ENCODE measurements at places on chromosomes 12 and 14.

GRCh38 chr12:97075934-97076630 lies 169.0 kb downstream of the NEDD1 start:
- DNase-seq: no peak

- no peak for DNase-seq
These were observed 5.7 kb downstream of the OTUB2 start for GRCh38 chr14:94031883-94032279.

GRCh38 chr12:122862110-122862634 lies 26.9 kb downstream of the HIP1R start:
- no peak for DNase-seq

DNA sequence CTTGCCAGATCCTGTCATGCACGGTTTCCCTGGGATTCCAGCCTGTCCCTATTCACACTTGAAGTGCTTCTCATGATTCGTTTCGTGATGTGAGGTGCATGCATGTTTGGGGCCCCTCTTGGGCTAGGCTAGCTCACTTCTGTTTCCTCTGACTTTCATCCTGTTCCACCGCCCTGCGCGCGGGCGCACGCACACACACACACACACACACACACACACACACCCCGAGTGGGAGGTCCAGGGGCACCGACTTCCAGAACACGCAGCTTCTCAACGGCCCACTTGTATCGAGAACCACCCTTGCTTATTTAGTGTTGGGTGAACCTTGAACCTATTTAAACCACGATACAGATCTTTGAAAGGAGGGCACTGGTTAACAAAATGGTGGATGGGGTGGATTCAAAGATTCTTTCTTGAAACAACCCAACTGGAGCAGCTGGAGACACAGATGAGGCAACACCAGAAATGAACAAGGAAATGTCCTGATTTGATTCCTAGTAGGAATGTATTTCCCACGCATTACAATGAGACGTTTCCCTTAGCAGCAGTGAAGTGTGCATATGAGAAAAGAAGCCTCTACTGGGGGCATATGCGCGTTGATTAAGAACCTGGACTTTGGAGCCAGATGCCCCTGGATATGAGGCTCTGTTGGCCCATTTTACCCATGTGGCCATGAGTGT lies 16.3 kb downstream of the ELK3 start:
- DNase-seq: no peak

DNA sequence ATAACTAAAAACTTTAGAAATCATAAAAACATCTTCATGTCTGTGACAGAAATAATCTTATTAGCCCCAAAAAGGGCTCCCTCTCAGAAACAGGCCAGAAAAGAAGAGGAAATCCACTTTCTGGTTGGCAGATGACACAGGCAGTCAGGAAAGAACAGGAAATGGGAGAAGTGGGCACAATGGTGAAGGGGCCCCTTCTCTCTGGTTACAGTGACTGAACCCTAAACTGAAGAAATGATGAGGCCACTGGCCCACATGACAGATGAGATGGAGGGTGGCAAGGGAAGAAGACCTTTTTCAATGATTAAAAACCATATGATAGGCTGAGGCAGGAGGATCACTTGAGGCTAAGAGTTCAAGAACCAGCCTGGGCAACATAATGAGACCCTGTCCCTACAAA lies 21.1 kb downstream of the TCTN1 start:
- DNase-seq: no peak

DNA sequence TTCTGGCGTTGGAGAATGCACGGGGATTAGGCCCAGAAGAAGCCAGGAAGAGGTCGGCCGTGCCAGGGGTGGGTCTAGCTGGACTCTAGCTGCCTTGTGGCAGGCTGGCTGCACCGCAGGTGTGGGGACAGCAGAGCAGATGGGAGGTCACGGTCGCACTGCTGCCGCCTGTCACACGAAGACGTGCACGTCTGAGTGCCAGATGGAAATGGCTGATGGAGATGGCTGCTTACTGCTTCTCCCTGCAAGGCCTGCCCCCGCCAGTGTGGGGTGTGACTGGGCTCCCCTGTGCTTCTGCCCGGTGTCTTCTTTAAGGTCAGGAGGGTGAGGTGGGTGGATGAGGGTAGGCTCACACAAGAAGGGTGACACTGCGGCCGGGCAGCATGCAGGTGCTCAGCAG lies 79.0 kb downstream of the MOK start:
- DNase-seq: no peak

DNA sequence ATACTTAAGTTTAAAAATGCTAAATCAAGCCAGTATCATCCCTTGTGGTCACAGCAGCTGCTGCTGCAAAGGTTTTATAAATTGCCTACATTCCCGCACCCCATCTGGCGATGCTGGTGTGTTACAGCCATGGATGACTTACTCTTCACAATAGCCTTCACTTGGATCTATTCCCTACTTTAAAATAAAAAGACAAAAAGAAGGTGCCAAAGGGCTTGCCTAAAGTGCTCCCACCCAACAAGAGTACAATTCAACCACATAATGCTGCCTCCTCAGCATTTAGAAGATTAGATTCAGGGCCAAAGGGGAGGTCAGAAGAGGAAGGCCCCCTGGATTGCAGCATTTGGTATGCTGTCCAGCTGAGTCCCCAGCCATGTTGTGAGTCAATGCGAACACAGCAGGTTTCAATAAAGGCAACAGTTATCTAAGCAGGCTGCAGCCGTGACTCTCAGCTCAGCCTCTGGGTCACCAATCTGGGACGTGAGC lies 176.1 kb downstream of the DAD1 start:
- no peak for DNase-seq

DNA sequence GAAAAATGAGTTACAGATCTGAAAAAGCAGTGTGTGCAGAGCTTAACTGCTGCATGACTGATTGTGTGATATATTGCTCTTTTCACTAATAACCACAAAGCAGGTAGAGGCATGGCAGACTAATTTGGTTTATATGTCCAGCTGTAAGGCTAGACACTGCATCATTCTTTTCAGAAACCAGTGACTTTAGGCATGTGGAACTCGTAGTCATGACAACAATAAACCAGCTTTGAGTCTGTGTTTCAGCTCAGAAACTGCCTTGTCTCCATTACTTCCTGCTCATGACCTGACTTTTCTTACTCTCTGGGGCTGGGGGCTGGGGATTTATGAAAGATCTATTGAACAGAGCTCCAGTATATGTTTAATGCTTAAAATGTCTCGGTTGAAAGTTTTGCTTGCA lies 146.8 kb upstream of the LRIG3 start:
- DNase-seq: peak; percentile 75

GRCh38 chr14:53306911-53307310 lies 153.8 kb upstream of the DDHD1 start:
- DNase-seq: peak; percentile 32

DNA sequence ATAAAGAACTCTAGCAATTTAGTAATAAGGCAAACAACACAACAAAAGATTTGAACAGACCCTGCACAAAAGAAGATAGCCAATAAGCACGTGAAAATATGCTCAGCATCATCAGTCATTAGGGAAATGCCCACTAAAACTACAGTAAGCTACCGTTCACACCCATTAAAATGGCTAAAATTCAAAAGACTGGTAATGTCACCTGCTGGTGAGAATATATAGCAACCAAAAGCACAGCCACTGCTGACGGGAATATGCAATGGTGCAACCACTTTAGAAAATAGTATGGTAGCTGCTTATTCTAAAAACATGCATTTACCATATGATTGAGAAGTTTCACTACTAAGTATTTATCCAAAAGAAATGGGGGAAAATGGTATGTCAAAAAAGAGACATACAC lies 74.9 kb downstream of the DPF3 start:
- DNase-seq: no peak

- no peak for DNase-seq
These were observed 127.0 kb downstream of the APAF1 start for GRCh38 chr12:98771811-98772752.

- DNase-seq: no peak
These were observed 457.7 kb upstream of the PDE3A start for GRCh38 chr12:19910681-19911080.

- peak; percentile 15 for DNase-seq
These were observed 101.1 kb upstream of the DCD start for GRCh38 chr12:54749191-54749818.

DNA sequence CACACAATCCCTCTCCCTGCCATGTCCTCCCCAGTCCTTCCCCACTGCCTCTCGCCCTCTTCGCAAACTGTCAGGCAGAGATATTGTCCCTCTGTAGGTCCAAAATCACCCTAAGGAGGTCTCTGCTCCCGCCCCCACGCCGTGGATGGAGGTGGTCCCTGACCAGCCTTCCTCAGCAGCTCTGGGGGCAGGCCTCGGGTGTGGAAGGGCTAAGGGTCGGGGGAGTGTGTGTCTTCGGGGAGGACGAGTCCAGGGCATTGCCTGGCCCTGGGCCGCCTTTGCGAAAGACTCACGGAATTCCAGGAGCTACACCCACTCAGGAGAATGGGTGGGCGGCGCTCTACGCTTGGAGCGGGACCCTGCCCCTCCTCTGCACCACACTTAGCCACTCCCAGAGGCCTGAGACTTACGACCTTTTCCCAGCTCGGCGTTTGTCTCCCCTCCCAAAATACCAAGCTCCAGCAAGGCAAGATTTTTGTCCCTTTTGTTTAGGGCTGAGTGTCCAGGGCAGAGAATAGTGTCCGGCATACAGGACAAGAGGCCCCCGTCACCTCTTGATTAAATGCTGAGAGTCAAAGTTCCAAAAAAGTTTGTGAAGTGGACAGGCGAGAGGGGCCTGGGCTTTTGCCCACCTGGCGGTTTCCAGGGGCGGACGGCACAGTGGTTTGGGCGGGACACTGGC lies 881 bp downstream of the PYGL start:
- DNase-seq: no peak

DNA sequence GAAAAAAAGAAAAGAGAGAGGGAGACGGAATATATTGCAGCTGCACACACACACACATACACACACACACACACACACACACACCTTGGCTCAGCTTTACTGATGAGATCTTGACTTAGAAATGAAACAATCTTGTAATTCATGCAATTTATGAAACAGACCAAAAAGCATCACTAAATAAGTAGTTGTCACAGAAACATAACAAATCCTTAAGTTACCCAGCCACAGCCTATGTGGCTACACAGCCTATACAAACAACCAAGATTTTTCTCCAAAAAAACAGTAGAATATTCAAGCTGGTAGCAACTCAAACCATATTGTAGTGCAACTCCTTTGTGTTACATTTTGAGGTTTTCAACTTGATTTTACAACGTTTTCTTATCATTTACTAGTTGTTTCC lies 37.9 kb upstream of the GNG2 start:
- DNase-seq: no peak

- no peak for DNase-seq
These were observed 13.0 kb downstream of the ZFP36L1 start for GRCh38 chr14:68779761-68780323.
